ENCODE measurements at places on chromosomes 3 and 15.

DNA sequence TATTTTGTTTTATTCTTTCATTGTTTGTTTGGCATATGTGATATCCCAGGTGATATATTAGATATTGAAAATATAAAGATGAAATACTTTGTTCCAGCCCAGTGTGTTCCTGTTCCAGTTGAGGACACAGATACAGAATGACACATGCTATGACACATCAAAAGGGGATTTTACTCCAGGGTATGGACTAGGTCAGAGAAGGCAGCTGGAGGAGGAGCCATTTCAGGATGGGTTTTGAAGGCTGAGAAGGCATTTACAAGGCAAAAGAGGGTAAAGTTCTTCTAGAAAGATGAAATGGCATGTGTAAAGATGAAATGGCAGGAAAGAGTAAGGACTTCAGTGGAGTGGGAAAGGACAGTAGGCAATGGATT is 163.8 kb downstream of the ZIC1 start:
- DNase-seq = no peak

GRCh38 chr15:93141371-93141794 is 52.4 kb upstream of the RGMA start:
- no peak for DNase-seq

DNA sequence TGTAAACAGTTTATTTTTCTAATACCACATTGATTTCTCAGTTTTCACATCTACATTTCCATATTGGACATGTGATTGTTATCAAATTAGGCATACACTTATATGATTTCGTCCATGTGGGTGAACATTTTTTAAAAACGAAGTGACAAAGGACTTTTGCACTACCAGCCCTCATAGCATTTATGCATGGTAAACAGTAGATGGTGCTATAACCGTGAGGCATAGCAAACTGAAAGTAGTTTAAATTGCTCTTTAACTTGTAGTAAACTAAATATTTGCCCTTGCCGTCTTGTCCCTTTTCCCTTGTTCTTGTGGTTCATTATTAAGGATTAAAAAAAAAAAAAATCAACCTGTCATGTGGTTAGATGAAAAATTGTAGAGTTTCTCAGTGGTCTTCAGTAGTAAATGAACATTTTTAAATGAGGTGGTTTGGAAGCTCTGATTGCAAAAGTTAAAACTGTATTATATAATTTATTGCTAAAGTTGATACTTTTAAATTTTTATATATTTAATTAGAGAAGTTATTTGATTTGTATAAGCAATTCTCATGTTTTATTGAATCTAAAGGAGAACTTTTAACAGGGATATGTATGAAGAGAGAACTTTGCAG is 24.0 kb downstream of the STX19 start:
- peak; percentile 78 for DNase-seq

DNA sequence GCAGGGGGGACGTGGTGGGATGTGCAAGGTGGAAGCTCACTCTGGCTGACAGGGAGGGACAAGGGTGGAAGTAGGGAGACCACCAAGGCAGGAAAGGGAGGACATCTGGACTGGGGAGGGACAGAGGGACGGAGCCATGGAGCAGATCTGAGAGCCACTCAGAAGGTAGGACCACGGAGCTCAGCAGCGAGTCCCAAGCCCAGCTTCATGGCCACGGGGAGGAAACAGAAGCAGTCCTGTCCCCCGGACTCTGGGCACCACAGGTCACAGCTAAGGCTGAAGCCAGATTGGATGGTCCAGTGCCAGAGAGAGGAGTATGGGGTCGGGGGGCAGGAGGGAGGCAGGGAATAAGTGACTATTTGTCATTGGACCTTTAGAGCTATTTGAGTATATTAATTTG is 220.1 kb downstream of the TBC1D2B start:
- DNase-seq = no peak

DNA sequence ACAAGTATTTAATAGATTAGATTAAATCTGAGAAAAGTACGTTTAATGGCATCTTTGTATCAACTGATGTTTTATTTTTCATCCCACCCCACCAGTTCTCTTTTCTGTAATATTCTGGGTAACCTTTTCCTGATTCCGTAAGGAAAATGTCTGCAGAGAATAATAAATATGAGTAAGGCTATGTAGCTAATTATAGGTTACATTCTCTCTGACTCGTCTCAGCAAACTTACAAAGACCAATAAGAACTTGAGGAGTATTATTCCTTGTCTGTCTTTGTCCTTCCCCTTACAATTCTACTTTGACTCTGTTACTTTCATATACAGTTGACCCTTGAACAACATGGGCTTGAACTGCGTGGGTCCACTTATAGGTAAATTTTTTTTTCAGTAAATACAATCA is 12.1 kb downstream of the SNAP23 start:
- no peak for DNase-seq

DNA sequence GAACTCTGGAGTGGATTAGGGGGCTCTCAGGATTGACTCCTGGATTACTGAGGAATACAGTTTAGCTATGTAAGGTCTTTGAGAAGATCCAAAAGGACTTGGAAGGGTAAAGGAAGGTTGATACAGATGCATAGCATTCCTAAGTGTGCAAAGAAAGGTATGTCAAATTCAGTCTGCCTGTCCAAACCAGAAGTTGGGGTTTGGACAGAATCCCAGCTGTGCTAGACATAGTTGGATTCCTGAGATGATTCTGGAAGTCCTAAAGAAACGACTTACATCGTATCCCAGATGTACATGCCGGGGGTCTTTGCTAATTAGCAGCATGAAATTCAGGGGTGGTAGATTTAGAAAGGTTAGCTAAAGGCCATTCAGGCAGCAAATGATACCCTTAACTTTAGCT is 97.7 kb upstream of the TSPAN3 start:
- peak; percentile 74 for DNase-seq

- peak; percentile 64 for DNase-seq
Observed at GRCh38 chr3:56795097-56795828, 6.5 kb downstream of the ARHGEF3 start.

GRCh38 chr3:158671821-158672214 is 630 bp downstream of the LXN start:
- DNase-seq = no peak

DNA sequence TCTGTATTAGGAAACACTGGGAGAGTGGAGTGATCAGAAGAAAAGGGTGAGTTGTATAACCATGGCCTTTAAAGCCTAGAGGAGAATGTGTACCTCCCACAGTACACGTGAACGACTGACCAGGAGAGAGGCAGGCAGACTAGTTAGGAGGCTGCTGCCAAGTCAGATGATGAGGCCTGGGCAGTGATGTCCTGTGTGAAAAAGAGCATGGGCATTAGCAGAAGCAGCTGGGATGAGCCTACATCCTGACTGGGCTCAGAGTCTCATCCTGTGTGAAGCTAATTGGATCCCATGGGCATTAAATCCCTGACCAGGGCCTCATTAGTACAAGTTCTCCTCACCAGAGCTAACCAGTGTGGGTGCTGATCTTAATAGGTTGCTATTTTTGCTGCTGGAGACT is 89.1 kb upstream of the SLC2A2 start:
- peak; percentile 81 for DNase-seq

All from AG10803 (cell line).